ENCODE measurements at places on chromosomes 2 and 18.

DNA sequence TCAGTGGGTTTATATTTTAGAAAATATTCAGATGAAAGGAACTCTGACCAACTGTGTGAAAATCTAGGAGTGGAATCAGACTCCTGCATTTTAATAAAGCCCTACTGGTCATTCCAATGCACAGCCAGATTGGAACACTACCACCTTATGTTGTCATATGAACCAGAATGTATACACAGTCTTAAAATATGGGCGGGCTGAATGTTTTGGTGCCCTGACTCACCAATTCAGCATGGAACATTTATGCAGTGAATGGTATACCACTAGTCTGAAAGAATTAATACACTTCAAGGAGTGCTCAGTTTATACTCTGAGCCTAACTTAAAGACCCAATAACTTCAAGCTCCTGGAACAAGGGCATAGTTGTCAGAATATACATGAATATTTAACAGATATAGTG lies 280.9 kb upstream of the TCF4 start:
- no peak for DNase-seq

- no peak for DNase-seq
Measured at GRCh38 chr18:41537666-41538065, 417.4 kb upstream of the PIK3C3 start.

DNA sequence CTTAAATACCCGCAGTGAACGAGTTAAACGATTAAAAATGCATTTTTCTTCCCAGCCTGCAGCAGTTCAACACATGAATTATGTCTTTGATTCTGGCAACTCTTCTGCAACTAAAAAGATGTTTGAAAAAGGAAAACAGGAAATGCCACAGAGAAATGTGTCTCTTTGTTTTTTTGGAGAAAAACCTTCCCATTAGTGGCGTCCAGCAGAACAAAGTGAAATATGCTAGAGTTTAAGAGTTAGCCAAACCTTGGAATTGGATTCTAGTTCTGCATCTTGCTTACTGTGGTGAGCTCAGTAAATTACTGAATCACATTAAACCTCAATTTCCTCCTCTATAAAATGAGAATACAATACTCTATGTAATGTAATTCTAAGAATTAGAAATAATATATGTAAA lies 900.2 kb upstream of the ACVR2A start:
- no peak for DNase-seq

DNA sequence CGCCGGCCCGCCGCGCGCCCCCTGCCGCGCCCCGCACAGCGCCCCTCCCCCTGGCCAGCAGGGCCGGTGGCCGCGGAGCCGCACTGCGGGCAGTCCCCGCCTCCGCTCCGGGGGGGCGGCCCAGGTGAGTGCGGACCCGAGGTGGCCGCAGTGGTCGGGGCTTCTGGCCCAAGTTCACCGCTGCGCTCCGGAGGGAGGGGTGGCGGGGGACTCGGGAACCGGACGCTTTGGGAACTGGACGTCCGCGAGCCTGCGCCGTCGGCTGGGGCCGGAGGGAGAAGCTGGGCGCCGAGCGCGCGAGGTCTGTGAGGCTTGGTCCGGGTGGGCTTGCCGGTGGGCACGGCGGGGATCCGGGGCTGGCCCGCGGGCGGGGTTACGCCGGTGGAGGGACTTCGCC lies 591 bp upstream of the LDLRAD4 start:
- DNase-seq = no peak

DNA sequence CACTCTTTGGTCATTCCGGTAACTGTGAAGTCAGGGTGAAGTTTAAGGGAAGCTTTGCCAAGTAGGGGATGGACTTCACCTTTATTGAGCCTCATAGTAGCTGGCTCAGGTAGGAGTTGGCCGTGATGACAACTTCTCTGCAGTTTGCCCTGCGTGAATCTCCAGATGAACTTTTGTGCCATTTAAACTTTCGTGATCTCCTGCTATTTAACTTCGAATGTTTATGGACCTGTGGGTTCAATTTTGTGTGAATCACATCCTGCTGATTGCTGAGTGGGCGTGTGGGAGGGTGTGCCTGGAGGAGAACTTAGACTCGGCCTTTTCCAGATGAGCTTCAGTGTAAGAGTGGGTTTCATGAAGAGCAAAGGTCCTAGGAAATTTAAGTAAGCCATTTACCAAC lies 4.2 kb downstream of the UGT1A1 start:
- DNase-seq = no peak

DNA sequence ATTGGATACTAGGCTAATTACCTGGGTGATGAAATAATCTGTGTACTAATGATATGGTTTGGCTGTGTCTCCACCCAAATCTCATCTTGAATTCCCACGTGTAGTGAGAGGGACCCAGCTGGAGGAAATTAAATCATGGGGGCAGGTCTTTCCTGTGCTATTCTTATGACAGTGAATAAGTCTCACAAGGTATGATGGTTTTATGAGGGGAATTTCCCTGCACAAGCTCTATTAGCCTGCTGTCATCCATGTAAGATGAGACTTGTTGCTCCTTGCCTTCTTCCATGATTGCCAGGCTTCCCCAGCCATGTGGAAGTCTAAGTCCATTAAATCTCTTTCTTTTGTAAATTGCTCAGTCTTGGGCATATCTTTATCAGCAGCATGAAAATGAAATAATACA lies 394.1 kb upstream of the SYT4 start:
- no peak for DNase-seq

DNA sequence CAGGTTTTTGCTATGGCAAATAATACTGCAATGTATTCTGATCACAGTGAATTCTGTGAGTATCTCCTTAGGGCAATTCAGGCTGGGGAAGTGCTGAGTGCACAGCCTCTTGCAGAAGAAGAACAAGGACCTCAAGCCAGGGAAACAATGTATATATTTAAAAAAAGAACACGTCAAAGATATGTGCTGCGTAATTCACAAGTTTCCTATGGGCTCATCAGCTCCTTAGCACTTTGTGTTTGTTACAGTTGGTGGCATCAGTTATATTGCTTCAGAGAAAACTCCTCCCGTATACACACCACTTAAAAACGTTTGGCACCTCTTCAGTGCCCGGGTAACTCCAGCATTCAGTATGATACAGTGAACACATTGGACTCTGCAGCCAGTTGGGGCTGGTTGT lies 16.5 kb upstream of the MARCO start:
- no peak for DNase-seq

DNA sequence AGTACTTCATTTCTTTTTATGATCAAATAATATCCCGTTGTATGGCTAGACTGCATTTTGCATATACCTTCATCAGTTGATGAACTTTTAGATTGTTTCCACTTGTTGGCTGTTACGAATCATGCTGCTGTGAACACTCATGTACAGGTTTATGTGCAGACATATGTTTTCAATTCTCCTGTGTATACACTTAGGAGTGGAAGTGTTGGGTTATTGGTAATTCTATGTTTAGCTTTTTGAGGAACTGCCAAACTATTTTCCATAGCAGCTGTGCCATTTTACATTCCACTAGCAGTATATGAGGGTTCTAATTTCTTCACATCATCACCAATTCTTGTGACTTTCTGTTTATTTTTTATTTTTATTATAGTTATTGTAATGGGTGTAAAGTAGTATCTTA lies 32.1 kb upstream of the LCLAT1 start:
- DNase-seq = no peak

GRCh38 chr2:105432749-105433148 lies 33.9 kb upstream of the FHL2 start:
- DNase-seq = no peak

- DNase-seq = no peak
Measured at GRCh38 chr2:43417300-43417699, 178.5 kb downstream of the THADA start.

GRCh38 chr18:14916181-14916580 lies 168.2 kb downstream of the ANKRD30B start:
- no peak for DNase-seq

GRCh38 chr2:121596221-121597080 lies 52.8 kb downstream of the CLASP1 start:
- no peak for DNase-seq

GRCh38 chr2:101698844-101699754 lies 1.6 kb downstream of the MAP4K4 start:
- no peak for DNase-seq

GRCh38 chr2:163062524-163062923 lies 224.0 kb upstream of the KCNH7 start:
- DNase-seq = no peak

- no peak for DNase-seq
Measured at GRCh38 chr18:44588508-44588907, 92.2 kb upstream of the SETBP1 start.

DNA sequence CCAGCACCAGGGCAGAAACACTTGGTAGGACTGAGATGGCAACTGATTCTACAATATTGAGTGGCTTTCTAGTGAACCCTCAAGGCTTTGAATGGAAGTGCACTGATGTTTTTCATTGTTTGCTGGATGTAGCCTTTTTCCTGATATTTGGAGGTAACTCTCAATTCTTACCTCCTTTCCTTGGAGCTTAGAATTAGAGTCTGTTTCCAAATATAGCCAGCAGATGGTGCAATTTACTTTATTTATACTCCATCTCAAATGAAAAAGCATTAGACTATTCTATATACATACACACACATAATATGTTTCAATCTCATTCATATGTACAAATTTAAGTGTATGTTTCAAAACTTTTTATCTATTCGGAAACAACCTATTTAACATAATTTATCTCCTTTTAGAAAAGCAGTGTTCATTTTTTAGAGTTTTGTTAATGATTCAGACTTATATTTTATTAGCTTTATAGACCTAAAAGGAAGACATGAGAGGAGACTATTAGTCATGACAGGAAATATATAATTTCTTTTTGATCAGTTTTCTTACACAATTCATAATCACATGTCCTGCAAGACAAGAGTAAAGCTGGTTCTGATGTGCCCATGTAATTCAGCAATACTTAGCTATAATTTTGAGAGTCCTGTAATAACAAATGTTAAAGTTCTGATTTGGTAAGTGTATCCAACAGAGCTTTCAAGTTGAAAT lies 124.8 kb downstream of the NUP35 start:
- DNase-seq = no peak

GRCh38 chr18:31553800-31554199 lies 37.9 kb upstream of the TTR start:
- no peak for DNase-seq

DNA sequence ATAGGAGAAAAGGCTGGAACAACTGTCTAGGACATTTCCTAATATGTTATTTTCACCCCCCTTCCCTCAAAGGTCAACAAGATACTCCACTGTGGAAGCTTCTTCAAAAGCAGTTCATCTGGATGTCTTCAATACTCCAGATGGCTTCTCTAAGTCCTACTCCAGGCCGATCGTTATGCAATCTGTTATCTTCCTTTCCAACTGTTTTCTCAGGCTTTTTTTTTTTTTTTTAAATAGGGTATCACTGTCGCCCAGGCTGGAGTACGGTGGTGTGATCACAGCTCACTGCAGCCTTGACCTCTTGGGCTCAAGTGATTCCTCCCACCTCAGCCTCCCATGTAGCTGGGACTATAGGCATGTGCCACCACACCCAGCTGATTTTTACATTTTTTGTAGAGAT lies 26.3 kb downstream of the ATP8B1 start:
- DNase-seq = no peak

- no peak for DNase-seq
Measured at GRCh38 chr2:168152902-168153530, 94.4 kb downstream of the STK39 start.

DNA sequence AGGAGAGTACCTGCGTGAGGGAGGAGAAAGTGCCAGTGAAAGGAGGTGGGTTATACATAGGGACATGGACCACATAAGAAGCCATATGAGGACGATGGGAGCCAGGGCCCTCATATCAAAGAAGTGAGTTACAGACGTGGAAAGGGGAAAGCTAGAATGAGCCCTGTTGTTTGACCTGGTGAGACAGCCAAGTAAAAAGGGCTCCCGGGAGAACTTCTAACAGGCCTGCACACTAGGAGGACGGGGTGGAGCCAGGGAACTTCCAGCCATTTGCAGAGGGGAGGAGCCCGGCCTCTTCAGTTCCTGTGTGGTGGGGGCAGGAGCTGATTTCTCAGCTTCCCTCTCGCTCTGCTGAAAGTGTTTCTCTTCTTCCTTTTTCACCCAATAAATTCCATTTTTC lies 84.1 kb upstream of the SLC66A3 start:
- no peak for DNase-seq

GRCh38 chr2:96186562-96186961 lies 22.1 kb downstream of the STARD7 start:
- no peak for DNase-seq

DNA sequence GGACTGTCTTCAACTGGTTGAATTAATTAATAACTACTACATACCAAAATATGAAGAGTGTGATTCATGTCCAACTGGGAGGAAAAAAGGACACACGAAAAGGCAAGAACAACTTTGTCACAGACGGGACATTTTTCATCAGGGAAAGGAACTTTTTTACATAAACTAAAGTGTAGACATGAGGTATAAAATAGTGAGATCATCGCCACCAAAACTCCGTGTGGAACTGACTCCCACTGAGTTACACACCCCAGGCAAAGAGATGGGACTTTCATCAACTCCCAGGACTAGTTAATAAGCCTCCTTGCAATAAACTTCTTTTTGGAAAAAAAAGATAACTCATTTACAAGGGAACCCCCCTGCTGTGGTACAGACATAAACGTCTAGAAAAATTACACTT lies 12.9 kb upstream of the NMI start:
- no peak for DNase-seq

DNA sequence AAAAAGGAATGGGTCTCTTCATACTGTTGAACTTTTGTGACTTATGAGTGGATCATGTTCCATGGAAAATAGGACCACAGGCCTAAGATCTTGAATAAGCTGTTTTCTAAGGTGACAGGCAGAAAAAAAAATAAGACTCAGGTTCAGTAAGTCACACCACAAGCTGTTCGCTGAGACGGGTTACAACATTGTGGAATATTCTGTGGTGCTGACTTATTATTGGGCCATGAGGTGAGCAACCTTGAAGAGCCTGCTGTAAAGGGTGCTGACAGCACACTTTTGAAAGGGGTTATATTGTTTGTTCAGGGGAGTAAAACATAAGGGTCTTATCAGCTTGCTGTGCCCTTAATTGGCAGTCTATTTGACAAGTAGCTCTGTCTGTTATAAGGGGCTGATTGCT lies 439.8 kb upstream of the SLC14A2 start:
- no peak for DNase-seq
